NCI-H2029 (cell line): ENCODE measurements at places on chromosomes 5 and 9.

DNA sequence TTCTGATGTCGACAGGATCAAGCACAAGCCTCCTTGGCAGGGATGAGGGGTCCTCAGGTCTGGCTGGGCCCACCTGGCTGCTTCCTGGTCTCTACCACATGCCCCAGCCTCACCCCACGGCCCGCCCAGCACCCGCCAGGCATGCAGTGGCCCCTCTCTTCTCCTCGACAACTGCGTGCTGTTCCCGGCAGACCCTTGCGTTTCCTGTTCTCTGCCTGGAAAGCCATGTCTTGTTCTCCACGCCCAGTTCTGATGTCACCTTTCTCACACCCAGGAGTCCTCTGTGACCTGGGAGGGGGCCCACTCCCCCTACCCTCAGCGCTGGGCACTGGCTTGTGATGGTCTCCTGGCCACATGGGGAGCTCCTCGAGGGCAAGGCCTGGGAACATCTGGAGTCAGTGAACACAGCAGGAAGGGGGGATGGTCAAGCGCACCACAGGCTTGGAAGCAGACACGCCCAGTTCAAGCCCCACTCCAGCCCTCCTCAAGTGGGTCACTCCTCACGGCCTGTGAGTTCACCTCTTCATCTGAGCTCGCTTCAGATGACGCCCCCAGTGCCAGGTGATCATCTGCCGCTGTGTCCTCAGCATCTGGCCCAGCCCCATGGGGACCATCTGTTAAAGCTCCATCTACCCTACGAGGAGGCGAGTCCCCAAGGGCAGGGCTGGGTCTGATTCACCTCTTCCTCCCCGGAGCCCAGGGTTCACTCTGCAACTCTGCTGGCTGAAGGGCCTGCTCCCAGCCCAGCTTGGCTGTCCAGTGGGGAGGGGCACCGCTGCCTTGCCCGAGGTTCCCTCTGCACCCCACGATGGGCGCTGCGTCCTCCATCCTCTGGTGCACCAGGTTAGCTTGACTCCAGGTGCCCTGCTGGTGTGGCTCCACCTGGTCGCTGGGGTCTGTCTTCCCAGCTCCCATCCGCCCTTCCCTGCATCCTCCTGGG lies 133.2 kb upstream of the PHYKPL start:
- no peak for DNase-seq

GRCh38 chr9:123378025-123378424 lies 22.0 kb downstream of the CRB2 start:
- no peak for DNase-seq

DNA sequence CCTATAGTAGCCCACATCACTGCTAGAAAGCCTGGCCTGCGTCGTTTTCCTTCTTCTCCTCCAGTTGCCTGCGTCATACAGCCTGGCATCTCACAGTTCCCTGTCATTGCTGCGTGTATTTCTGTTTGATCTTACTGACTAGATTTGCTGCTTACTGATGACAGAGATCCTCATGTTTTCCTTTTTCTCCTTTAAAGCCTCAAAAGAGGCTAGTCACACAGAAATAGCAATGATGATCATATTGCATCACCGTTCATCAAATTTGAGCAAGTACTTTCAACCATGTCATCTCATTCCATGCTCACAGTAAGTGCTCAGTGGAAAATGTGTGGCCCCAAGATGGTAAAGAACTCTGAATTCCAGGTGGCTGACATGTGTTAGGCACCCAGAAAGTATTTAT lies 76.8 kb downstream of the MVB12B start:
- no peak for DNase-seq

GRCh38 chr5:171405615-171406014 lies 13.8 kb upstream of the FGF18 start:
- no peak for DNase-seq

GRCh38 chr9:131393622-131394463 lies at the start of gene PRRC2B:
Gene PRRC2B, plus strand, starts transcription at chr9:131394086. Its CDS starts 36,059 bp downstream, at chr9:131430145.
- peak; percentile 78 for DNase-seq
